Stimulated activated CD8-positive, alpha-beta memory T cell treated with anti-CD3 and anti-CD28 coated beads, Interleukin-4, amount 100 ng/mL, for 1 hour (primary cell): ENCODE measurements at places on chromosomes 7 and 10.

DNA sequence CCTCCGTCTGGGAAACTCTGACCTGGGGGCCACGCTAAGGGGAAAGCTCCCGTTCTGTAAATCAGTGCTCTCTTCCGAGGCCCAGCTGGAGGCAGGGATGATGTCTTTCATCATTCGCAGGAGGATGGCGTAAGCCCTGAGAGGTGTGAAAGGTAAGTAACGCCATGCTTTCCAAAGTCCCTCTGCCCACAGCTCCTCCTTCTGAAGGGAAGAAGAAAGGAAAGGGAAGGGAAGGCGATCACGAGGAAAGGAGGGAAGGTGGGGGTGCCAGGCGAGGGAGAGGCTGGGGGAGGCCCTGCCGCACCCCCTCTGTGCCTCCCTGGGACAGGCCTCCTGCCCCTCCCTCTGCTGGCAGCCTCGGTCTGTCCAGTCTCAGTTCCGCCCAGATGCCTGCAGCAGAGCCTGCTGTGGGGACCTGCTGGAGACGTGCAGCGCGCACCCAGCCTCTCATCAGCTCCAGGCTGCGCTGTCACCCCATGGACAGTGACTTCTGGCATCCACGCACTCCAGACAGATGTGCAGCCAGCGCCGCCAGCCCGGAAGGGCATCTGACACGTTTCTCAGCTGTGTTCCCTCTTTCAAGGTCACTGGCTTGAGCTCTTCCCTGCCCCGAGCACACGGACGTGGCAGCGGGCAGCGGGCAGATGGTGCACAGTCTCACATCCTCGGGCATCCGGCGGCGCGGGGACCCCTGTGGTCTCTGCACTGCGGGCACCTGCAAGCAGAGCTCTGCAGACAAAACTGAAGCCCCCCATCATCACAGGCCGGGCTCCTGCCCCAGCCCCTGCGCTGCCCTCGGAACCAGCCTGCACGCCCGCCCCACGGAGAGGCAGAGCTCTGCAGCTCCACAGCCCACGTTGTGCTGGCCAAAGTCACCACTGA, 60.6 kb downstream of the INSIG1 start:
- no peak for DNase-seq

DNA sequence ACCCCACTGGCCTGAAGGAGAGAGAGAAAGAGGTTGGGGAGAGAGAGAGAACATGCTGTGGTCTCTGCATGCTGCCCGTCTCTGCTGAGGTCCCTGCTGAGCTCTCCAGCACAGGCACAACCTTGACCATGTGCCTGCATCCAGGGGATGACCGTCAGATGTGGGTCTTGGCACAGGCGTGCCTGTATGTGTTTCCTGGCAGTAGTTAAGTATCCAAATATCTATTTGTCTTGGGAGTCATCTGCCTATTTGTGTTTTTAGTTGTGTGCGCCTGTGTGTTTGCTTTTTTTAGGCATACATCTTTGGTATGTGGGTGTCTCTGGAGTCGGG, 1.9 kb upstream of the UNC5B start:
- DNase-seq: no peak

GRCh38 chr10:97499561-97500296, 1.0 kb downstream of the UBTD1 start:
- DNase-seq: no peak

DNA sequence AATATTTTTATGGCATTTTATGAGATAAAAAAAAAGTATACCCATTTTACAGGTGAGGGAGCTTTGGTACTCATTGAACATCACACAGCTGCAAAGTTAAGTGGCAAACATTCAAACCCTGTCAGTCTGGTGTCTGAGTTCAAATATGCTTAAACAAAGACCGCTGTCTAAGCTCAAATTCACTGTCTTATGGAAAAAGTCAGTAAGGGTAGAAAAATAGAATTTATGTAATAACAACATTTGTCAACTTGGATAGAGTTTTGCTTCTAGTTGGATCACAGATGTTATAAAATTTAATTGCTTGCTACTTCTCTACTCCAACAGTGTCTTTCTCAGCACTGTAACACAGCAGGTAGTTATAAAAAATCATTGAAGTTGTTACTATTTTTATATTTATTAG, 161.7 kb upstream of the CSTF2T start:
- no peak for DNase-seq

DNA sequence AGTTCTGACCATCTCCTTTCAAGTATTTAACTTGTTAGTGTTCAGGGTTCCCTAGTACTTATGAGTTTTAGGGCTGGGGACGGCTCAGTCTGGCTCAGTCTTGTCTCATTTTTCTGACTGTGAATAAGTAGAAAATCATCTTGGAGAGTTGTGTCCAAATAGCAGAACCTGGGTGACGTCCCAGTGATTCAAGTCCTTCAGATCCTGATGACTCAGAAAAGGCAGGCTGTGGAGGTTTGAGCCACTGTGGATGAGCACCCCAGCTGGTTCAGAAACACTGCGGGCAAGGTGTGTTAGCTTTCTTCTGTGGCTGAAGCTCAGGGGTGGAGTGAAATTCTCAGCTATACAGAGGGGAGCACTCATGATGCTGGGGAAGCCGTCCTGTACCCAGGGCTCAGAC, 154.4 kb upstream of the NPY start:
- DNase-seq: no peak

DNA sequence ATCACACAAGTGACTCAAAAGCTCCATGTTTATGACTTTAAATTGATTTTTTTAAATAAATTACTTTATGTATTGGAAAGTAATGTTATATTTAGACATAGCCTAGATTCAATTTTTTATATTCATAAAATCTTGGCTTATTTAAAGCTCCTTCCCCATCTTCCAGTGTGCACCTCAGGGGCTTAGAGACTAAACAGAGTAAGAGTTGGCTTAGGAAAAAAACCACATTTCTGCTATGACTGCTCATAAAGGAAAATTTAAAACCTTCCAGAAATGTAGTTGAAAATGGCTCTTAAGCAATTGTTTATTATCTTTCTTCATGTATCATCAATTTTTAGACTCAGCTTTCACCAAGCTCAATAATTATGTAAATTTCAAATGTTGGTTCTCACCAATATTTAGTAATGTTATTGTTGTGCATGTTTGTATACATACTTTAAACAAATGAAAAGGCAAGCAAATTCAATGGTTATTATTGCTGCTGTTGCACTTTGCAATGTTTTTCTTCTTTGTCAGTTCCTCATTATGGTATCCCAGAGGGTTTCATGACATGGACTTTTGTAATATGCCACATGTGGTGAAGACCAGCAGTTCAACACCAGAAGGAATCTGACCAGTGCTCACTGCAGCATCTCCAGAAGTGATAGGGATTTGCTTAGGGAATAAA, 700.1 kb upstream of the ANKRD30A start:
- no peak for DNase-seq

GRCh38 chr10:71761105-71761511, 12.2 kb downstream of the VSIR start:
- no peak for DNase-seq

DNA sequence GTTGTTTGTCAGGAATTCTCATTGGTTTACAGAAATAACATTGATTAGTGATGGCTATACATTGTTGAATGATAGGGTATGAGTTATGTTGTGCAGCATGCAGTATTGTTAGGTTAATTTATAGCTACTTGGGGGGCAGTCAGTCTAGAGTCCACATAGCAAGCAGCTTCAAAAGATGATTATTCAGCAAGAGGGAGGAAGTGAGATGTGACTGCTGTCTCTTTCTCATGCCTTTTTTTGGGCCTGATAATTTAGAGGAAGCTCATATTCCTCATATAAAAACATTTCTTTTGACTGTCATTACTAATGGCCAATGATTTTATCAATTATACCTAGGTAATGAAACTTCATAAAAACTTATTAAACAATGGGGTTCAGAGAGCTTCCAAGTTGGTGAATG, 3.4 kb upstream of the TBRG4 start:
- no peak for DNase-seq

DNA sequence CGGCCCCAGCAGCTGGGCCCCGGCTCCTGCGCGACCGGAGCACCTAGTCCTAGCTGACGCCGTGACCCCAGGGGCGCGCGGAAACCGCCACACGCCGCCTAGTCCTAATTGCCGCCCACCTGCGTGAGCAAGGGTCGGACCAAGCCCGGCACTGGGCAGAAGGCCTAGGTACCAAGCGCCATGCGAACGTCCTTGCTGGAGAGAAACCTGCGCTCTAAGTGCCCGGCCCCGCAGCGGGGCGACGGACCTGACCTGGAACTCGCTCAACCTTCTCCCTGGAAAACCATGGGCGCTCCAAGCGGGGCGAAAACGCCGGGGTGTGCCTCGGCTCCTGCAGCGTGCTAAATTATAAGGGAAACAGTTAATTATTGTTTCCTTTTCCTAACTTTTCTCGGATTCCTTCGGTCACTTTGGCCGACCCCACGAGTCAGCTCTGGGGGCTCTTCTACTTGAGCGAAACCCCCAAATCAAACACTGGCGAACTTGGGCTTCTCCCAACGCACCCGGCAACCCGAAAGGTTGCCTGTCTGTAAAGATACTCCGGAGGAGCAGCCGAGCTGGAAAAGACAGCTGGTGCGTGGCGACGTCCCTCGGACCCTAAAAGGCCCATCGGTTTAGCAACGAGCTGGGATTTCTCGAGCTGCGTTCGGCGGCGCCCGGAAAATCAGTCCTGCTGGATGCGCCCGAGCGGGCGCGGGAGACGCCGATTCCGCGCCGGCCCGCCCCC, 5.3 kb upstream of the EBF3 start:
- DNase-seq: no peak

- DNase-seq: no peak
Measured at GRCh38 chr10:7886056-7886455, 67.8 kb downstream of the TAF3 start.

- no peak for DNase-seq
Measured at GRCh38 chr7:24750441-24751055, 6.7 kb downstream of the GSDME start.

- DNase-seq: no peak
Measured at GRCh38 chr7:111108000-111108399, 17.1 kb downstream of the LRRN3 start.

GRCh38 chr10:100670828-100671479, 74.4 kb upstream of the PAX2 start:
- no peak for DNase-seq

DNA sequence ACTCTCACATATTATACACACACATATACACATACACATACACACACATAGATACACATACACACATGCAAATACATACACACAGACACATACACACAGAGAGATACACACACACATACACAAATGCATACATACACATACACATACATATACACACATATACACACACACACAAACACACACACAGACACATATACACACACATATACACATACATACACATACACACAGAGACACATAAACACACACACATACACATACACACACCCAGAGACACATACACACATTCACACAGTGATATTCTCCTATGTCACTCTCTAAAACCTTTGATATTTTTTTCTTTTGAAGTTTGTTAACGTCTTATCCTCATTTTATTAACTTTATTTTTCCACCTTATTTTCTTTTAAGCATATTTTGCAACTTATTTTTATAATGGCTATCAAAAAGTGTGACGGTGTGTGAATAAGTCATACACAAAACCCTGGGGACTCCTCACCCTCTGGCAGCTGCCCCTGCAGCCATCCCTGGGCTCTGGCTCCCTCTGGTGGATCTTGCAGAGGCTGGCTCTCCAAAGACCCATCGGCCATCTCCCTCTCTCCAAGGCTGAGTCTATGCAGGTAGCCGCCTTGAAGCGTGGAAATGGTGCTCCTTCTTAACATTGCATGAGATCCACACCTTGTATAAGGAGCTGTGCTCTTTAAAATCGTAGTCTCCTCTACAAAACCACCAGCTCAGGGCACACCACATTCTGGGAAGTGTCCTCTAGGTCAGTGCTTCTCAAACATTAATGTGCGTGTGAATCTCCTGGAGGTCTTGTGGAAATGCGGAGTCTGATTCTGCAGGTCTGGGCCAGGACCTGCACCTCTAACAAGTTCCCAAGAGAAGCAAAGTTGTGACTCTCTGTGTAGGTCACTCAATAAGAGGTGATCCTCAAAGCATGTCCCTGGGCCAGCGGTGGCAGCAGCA, 4.1 kb upstream of the C10orf120 start:
- no peak for DNase-seq

GRCh38 chr7:105655500-105656380, 74.4 kb upstream of the EFCAB10 start:
- no peak for DNase-seq

DNA sequence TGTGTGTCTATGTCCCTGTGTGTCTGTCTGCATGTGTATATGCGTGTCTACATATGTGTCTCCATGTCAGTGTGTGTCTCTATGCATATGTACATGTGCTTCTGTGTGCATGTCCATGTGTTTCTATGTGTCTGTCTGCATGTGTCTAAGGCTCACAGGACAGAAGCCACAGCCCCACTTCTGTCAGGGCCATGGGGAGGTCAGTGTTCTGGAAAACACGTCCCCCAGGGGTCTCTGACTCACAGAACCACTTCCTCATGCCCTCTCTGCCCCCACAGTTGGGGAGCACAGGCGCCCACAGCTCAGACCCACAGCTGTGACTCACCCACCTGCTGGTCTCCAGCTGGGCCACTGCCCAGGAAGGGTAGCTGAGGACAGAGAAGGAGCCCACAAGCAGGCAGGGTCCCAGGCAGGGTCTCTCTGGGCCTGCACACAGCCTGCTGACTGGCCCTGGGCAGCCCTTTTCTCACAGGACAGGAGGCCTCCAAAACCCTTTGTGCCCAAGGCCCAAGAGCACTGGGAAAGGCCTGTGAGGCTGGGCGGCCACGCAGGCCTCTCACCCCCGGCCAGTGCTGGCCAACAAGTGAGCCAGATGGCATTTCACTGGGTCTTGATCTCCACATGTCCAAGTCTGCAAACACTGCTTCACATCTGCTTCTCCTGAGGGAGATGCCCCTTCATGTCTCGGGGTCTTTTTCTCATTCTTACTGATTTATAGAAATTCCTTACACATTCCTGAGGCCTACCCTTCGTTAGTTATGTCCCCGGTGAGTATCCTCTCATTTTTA, 102.9 kb upstream of the FAM20C start:
- no peak for DNase-seq

- no peak for DNase-seq
Measured at GRCh38 chr10:113038183-113038582, 88.1 kb downstream of the TCF7L2 start.

GRCh38 chr7:19410106-19410505, 264.9 kb upstream of the FERD3L start:
- no peak for DNase-seq

DNA sequence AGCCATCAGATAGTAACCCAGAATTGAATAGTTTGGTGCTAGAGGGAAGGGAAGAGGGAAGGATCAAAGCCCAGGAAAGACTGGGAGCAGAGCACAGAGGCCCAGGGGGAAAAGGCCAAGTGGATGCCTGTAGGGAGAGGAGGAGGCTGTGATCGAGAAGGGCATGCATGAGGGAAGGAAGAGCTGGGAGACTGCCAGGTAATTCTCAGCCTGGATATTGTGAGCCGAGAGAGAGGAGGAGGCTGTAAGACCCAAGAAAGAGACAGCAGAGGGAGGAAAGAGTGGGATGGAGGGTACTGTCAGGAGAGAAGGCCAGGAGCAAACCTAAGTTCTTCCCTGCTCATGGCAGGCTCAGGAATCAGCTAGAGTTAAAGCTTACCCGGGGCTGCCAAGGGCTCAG, 178.2 kb downstream of the CCDC3 start:
- no peak for DNase-seq

DNA sequence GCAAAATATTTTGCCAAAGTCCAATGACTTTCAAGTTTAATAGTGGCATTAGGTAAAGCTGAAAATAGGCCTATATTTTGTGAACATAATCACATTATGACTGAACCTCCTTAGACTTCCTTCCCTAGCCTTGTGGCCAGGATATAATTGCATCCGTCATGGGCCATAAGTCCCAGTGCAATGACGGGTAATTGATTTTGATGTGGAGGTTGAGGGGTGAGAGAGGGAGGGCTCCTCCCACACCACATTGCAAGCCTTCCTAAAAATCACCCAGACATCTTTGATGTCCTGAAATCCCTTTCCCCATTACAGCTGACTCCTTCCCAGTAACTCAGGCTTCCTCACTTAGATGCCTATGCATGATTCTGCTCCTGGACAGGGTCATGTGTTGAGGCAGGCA, 25.6 kb downstream of the TAS2R41 start:
- DNase-seq: no peak
